Activated T-cell treated with anti-CD3 and anti-CD28 coated beads, Interleukin-2, amount 50 U/mL, for 72 hours (primary cell): ENCODE measurements at places on chromosomes 11 and 22. TPM values are rescaled to one million over a fixed set of nuclear protein-coding genes. Genes with fewer than 3 reads are reported as not detected.

The IL18 gene
- not detected for total RNA-seq

DNA sequence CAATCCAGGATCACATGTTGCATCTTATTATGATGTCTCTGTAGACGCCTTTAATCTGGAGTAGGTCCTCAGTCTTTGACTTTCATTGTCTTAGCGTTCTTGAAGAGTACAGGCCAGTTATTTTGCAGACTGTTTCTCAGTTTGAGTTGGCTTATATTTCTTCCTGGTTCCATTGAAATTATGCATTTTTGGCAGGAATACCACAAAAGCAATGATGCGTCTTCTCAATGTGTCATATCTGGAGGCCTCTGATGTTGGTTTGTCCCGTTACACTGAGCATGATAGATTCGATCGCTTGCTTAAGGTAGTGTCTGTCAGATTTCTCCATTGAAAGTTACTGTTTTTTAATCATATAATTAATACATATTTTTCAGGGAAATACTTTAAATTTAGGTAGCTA is 30.6 kb downstream of the TECTA start:
- no peak for DNase-seq

GRCh38 chr11:61625525-61625924 is 44.6 kb upstream of the SYT7 start:
- no peak for DNase-seq

DNA sequence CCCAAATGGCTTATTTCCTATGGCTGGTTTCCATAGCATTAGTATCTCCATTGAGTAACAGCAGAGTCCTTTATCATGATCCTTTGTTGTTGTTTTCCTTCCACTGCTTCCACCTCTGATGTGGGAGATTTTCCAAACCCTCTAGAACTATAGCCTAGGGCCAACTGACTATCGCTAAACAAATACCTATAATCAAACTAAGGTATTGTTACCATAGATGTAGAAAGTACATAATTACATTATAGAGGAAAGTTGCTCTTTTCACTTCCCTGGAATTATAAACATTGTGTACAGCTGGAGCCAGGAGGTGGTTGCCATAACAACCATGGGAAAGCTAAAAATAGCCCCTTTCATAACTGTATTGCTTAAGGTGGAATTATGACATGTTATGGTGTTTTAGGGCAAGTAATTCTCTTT is 47.0 kb upstream of the ALKBH3 start:
- no peak for DNase-seq

The PLAAT5 gene
- 1.7 TPM for total RNA-seq

The IGLL1 gene
- total RNA-seq: not detected

The HORMAD2 gene
- 0.12 TPM for total RNA-seq

The FIBP gene
- total RNA-seq: 91.9 TPM

DNA sequence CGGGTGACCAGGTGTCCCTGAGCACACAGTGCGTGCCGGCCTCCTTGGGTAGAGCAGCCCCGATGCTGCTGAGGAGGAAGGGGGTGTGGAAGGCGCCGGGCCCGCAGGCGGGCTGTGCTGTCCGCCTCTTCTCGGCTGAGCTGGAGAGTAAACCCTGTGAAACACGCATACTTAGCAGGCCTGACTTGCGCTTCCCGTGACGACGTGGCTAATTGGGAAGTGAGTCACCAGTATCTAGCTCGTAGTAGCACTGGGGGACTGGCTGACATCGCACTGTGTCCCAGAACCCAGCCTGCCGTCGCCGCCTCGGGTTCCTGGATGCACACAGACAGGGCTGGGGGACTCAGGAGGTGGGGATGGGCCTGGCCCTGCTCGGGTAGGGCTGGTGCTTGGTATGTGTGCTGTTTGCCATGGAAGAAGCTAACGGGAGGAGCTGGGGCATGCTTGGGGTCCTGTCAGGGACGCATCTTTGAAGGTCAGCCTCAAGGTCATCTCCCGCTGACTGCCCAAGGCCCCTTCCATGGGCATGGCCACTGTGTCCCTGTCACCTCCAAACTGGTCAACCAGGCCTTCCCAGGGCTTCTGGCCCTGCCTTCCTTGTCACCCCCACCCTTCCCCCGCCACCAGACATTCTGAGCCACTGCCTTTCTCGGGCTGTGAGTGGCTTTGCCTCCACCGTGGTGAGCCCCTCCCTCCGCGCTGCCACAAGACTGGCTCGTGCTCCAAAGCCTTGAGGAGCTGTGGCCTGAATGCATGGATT is 1327.0 kb downstream of the BRD1 start:
- no peak for DNase-seq

The CCDC188 gene
- not detected for total RNA-seq

The BEST1 gene
- total RNA-seq: 4.1 TPM

DNA sequence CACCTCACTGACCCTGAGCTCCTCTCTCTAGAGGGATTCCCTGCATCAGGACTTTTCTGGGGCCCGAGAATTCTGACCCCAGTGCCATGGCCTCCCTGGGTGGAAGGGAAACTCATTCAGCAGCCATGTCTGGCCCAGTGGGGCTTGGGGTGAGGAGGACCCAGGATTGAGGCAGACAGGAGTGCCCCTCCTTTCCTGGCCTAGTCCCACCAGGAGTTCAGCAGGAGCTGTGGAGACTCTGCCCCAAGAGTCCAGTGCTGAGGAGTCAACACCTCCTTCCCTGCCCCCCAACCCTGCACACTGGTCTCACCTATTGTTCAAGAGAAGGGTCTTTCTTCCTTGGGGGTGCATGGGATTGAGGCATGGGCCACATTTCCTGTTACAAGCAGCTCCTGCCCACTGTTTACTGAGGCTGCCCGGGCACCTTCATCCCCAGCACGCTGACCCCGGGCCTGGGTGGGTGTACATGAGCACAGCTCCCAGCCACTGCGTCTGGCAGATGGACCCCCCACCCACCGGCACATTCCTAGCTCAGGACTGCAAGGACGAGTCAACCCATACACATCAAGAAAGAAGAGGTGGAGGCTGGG is 33.9 kb downstream of the ALX4 start:
- no peak for DNase-seq

The ANGPTL5 gene
- total RNA-seq: not detected

DNA sequence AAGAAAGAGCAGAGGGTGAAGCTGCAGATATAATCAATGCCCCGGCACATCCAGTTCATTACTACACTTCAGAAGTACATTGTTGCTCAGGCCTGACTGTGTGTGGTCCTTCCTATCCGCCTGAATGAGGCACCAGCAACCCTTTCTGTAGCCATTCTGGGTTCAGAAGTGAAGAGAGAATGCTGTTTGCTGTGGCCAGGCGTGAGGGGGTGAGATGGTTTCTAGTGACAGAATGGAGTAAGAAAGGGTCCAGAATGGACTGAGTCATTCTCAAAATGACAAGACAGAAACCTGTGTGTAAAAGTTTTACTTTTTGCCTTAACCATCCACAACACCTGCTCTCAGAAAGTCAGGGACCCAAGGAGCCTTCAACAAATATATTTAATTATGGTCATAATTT is 334.8 kb downstream of the GUCY1A2 start:
- no peak for DNase-seq

The C11orf42 gene
- total RNA-seq: not detected

GRCh38 chr11:18309691-18310090 is 12.2 kb downstream of the HPS5 start:
- no peak for DNase-seq

DNA sequence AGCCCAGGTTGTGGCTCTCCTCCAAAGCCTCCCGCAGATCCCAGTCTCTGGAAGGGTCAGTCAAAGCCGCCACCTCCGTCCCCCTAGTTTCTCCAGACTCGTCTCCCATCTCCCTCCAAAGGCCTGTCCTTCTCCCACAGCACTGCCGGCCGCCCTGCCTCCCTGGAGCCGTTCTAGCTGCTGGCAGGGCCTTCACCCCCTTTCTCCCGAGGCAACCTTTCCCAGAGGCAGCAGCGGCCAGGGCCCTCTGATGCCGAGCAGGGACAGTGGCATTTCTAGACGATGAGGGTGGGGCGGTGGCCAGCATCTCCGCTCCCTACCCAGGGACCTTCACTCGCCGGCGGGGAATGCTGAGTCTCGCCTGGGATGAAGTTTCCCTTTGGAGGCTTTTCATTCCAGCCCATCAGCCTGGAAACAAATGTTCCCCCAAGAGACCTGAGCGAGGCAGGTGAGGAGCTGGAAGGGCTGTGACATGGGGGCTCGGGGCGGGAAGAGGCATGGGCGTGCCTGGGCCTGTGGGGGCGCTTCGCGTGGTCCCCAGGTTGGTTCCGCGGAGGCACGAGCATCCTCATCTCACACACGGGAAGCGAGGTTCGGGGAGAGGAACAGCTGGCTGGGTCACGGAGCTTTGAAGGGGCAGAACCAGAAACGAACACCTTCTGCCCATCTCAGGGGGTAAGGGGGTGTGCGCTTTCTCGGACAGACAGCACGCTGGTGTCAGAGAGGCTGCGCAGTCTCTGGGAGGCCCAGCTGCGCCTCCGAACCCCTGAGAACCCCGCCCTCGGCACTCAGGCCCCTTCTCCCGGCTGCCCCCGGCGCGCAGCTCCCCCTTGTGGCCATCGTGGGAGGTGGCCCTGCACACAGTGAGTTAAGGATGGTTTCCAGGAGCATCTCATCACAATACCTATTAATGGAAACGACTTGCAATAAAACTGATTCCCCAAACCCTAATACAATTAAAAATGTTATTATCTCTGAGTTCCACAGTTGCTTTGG is 18.1 kb upstream of the KLHL35 start:
- peak; percentile 46 for DNase-seq

- DNase-seq: no peak
Measured at GRCh38 chr11:61814247-61814957, 2.4 kb downstream of the FADS1 start.

The ALKBH8 gene
- total RNA-seq: 12.8 TPM

The YPEL4 gene
- total RNA-seq: 1.3 TPM

The LMNTD2 gene
- total RNA-seq: 3.1 TPM

DNA sequence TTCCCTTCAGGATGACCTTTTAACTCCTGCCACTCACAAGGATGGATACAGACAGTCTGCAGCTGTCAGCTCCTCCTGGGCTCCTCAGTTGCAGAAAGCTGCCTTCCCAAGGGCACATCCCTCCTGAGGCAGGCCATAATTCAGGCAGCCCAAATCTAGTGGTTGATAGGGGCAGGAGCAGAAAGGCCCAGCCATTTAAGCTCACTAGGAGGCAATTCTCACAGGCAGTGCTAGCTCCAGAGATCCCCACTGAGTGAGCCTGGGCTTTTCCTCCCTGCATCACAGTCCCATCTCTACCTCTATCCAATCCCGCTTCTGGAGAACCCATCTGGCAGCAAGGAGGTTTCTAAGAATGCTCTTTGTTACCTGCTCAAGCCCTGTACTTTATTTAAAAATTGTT is 200.6 kb downstream of the ARHGAP42 start:
- DNase-seq: no peak

The AMOTL1 gene
- total RNA-seq: 0.67 TPM

- no peak for DNase-seq
Measured at GRCh38 chr22:17845327-17845726, 71.1 kb upstream of the BID start.
